ENCODE measurements at places on chromosomes 1 and 21.

GRCh38 chr21:44842721-44843445 lies 25.0 kb upstream of the SUMO3 start:
- peaks cover 33% of the 10 kb centered on the region for H3K4me1 ChIP-seq
- no peak for DNase-seq
- H3K4me3 ChIP-seq, result no peak overlapping the region
- H3K36me3 ChIP-seq, result no peaks in the 10 kb centered on the region
- H3K27ac ChIP-seq, result no peak overlapping the region
- peaks cover 13% of the 10 kb centered on the region for H3K27me3 ChIP-seq

- no peak overlapping the region for H3K4me3 ChIP-seq
- no peak for DNase-seq
- peaks cover 13% of the 10 kb centered on the region for H3K4me1 ChIP-seq
- H3K27me3 ChIP-seq, result peaks cover 27% of the 10 kb centered on the region
- H3K27ac ChIP-seq, result no peak overlapping the region
Observed at GRCh38 chr1:175471039-175471800, 272.2 kb downstream of the TNR start.

DNA sequence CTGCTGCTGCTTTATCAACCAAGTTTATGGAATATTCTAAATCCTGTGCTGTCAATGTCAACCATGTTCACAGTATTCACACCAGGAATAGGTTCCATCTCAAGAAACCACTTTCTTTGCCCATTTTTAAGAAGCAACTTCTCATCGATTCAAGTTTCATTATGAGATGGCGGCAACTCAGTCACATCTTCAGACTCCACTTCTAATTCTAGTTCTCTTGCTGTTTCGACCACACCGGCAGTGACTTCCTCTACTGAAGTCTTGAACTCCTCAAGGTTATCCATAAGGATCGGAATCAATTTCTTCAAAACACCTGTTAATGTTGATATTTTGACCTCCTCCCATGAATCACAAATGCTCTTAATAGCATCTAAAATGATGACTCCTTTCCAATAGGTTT lies 39.7 kb upstream of the IFNLR1 start:
- DNase-seq, result no peak
- H3K27ac ChIP-seq, result no peak overlapping the region
- H3K27me3 ChIP-seq, result peaks cover 19% of the 10 kb centered on the region
- no peak overlapping the region for H3K4me3 ChIP-seq

DNA sequence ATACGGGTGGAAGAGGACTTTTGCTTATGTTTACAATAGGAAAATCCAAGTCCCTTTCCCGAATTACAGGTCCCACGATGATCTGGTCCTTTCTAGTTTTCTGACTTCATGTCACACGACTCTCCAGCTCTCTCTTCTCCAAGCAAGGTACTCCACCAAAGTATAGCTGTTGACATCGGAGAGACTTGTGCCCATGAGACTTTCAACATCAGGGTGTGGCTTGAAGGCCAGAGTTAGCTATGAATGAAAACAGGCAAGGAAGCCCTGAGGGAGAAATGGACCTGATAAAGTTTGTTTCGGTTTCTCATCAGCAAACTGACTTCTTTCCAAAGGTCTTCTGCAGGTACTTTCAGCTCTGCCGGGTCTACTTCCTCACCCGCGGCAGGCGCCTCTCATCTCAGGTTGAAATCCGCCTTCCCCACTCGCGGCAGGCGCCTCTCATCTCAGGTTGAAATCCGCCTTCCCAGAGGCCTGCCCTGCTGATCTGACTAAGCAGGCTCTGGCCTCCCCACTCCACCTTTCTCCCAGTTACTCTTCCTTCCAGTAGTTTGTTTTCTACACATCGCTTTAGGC lies 2.1 kb upstream of the PER3 start:
- peaks cover 59% of the 10 kb centered on the region for H3K36me3 ChIP-seq
- H3K4me3 ChIP-seq, result peak overlapping the region; percentile 78
- H3K4me1 ChIP-seq, result no peaks in the 10 kb centered on the region
- H3K27ac ChIP-seq, result no peak overlapping the region
- no peak for DNase-seq
- H3K27me3 ChIP-seq, result no peaks in the 10 kb centered on the region

DNA sequence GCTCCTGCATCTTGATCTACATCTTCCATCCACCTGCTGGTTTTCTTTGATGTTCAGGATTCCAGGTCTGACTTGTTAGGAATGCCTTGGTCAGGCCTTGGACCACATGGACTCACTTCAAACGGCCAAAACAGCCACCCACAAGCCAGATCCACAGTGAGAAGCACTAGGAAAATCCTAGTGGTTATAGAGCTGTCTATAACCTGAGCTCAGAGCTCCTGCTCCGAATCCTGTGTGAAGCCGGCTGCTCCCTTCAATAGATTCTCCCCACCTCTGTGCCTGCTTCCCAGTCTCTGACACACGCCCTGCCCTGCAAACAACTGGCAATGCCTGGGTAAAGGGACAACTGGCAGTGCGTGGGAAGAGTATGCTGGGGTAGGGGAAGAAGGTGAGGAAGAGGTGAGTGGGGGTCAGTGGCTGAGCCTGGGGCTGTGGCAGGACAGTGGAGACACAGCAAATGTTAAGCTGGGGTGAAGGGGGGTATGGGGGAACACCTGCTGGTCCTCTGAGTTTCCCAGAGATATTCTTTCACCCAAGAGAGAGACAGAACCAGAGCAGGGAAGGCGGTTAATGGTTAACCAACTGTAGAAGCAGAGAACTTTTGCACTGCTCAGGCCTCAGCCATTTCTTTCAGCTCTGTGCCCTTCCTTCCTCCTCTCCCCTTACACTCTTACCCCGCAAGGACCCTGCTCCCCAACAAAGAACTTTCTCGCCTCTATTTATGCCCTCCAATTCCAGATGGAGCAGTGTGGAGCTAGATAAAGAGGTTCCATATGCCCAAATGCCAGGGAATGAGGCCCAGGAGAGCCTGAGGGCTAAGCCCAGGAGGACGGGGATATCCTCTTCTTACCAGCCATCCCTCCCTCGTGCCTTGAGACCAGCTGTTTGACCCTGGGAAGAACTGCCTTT lies 4.5 kb downstream of the PLXNA2 start:
- H3K36me3 ChIP-seq, result no peaks in the 10 kb centered on the region
- DNase-seq, result no peak
- H3K4me1 ChIP-seq, result peaks cover 84% of the 10 kb centered on the region
- H3K27ac ChIP-seq, result peak overlapping the region; percentile 2
- peak overlapping the region; percentile 46 for H3K4me3 ChIP-seq

- no peak overlapping the region for H3K4me3 ChIP-seq
- DNase-seq, result no peak
- H3K27ac ChIP-seq, result peak overlapping the region; percentile 89
Observed at GRCh38 chr1:35591211-35591610, 18.1 kb downstream of the TFAP2E start.

DNA sequence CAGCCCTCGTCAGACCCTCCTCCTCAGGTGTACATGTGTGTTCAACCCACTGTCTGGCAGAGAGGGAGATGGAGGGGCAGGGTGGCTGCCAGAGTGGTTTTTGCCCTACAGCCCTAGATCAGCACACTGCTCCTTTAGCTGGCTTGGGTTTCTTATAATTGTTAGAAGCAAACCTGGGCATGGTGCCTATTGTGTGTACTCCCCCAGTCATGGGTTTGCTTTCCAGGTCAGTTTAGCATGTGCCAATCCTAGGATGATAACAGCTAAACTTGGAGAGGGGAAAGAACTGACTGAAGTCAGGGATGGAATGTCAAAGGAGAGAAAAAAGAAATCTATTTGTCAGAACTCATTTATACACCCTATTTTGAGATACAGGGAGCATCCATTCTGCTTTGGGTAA lies 63.3 kb downstream of the UCK2 start:
- H3K4me1 ChIP-seq, result peaks cover 5% of the 10 kb centered on the region
- H3K27me3 ChIP-seq, result no peaks in the 10 kb centered on the region
- no peak for DNase-seq
- H3K27ac ChIP-seq, result no peak overlapping the region
- H3K4me3 ChIP-seq, result no peak overlapping the region

GRCh38 chr1:214289574-214290272 lies 8.8 kb downstream of the SMYD2 start:
- no peak for DNase-seq
- H3K36me3 ChIP-seq, result peaks cover 10% of the 10 kb centered on the region
- peak overlapping the region; percentile 21 for H3K4me3 ChIP-seq
- H3K27ac ChIP-seq, result peak overlapping the region; percentile 59
- peaks cover 4% of the 10 kb centered on the region for H3K27me3 ChIP-seq

DNA sequence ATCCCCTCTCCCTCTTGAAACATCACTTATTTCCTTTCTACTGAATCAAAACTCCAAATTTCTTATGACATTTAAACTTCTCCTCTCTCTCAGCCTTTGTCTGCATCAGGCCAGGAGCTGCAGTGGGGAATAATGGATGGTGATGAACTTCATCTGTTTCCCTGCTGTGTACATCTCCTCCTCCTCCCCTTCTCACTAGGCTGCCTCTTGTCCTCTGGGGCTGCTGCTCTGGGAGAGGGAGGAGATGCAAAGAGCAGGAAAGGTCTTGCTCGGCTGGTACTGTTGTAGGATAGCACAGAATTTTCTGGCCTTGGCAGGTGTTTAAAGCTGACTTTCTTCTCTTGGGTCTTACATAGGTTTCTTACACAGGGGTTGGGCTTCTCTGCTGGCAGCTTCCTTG lies 31.1 kb upstream of the FMOD start:
- H3K4me1 ChIP-seq, result peaks cover 31% of the 10 kb centered on the region
- H3K27ac ChIP-seq, result no peak overlapping the region
- no peak overlapping the region for H3K4me3 ChIP-seq
- peaks cover 5% of the 10 kb centered on the region for H3K27me3 ChIP-seq
- DNase-seq, result no peak
- H3K36me3 ChIP-seq, result no peaks in the 10 kb centered on the region

DNA sequence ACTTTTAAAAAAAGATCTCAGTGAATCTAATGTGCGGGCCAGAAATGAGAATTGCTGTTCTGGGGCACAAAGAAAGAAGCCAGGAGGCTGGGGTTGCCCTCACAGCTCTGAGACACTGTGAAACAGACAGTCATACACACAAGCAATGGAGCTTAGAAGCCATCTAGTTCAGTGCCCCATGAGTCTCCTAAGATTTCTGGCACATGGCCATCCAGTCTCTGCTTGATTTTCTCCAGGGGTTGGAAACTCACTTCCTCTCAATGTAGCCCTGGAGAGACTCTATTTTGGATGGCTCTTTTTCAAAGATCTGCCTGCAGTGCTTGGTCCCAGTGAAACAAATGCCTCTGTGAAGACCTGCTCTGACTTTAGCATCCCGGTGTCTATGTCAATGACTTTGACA lies 38.6 kb downstream of the KCNN3 start:
- H3K4me3 ChIP-seq, result no peak overlapping the region
- H3K27me3 ChIP-seq, result peaks cover 6% of the 10 kb centered on the region
- H3K27ac ChIP-seq, result no peak overlapping the region
- DNase-seq, result no peak

DNA sequence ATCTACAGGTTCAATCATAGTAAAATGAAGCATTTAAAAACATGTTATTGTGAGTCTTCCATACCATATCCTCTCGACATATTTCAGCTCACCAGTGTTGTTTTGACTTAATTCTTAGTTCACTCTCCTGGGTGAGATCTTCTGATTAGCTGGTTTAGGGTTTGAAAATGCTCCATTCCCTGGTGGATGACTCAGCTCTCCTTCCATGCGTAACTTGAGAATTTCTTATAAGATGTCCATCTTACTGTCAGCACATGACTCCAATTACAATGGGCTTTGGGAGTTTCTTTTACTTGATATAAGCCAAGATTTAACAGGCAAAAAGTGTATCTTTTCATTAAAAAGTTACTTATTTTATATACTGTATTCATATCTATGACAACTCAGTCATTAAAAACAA lies 476.5 kb downstream of the BRINP3 start:
- no peak for DNase-seq
- H3K4me3 ChIP-seq, result no peak overlapping the region
- H3K4me1 ChIP-seq, result peaks cover 11% of the 10 kb centered on the region
- H3K27me3 ChIP-seq, result no peaks in the 10 kb centered on the region
- H3K36me3 ChIP-seq, result no peaks in the 10 kb centered on the region

- H3K27me3 ChIP-seq, result no peaks in the 10 kb centered on the region
- no peak for DNase-seq
- H3K36me3 ChIP-seq, result no peaks in the 10 kb centered on the region
- no peak overlapping the region for H3K4me3 ChIP-seq
- peaks cover 6% of the 10 kb centered on the region for H3K4me1 ChIP-seq
Observed at GRCh38 chr1:239655023-239655422, 268.7 kb downstream of the CHRM3 start.

DNA sequence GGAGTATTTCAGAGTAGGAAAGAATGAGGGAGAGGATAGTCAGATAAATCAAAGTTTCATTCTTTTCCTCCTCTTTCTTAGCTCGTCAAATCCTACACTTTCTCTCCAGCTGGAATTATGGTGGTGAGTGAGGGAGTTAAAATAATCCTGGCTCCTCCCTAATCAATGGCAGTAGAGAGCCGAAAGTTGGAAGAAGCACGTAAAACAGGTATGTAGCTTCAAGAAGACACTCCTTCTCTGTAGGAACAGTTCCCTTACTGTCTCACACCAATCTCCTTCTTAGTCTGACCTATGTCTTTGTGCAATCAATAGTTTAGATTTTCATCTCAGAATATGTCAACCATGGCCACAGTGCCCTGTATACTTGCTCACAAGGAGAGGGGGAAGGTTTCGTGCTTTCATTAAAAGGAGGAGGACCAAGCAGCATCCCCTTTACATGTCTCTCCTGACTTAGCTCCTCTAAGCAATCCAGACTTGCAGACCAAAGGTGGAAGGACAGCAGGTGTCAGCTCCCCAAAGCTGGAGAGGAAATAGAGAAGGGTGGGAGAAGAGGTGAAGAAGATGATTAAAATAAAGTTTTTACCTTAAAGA lies 878 bp downstream of the MINDY1 start:
- peaks cover 76% of the 10 kb centered on the region for H3K4me1 ChIP-seq
- H3K36me3 ChIP-seq, result peaks cover 12% of the 10 kb centered on the region
- H3K4me3 ChIP-seq, result peak overlapping the region; percentile 98
- peaks cover 6% of the 10 kb centered on the region for H3K27me3 ChIP-seq
- no peak for DNase-seq

DNA sequence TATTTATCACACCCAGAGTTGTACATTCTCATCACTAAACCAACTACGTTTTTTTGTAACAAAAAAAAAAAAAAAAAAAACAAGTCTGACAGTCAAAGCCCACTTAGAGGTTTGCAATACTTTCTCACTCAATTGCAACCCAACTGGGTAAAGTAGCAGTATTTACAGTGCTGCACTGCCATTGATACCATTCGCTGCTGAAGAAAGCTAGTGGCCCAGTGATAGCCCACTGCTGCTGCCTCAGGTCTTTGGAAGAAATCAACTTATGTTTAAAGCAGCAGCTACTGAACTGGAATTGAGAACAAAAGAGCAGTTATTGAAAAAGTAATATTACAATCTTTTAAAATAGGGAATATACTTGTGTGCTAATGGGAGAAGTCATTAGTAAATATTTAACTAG lies 2.7 kb downstream of the HNRNPU start:
- peak overlapping the region; percentile 85 for H3K27ac ChIP-seq
- peaks cover 75% of the 10 kb centered on the region for H3K4me1 ChIP-seq
- no peak for DNase-seq
- peak overlapping the region; percentile 94 for H3K4me3 ChIP-seq
- H3K36me3 ChIP-seq, result peaks cover 58% of the 10 kb centered on the region

DNA sequence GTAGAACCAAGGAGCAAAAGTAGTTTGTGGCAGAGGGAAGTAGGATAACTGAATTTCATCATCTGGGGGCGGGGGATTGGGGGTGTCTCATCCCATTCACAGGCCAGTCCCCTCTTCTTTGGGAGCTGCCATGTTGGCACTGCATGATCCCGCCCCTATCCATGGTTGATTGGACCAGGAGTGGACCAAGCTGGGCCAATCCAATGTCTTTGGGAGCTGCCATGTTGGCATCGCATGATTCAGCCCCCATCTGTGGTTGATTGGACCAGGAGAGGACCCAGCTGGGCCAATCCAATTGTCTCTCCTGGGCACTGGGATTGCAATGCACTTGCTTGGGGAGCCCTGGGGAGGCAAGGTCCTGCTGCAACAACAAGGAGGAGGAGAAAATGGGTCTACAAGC lies 12.3 kb upstream of the ALPL start:
- H3K36me3 ChIP-seq, result no peaks in the 10 kb centered on the region
- no peak overlapping the region for H3K4me3 ChIP-seq
- DNase-seq, result no peak
- H3K27ac ChIP-seq, result no peak overlapping the region
